ENCODE measurements at places on chromosomes 2 and 18.
A peak's percentile ranks its signal among the peaks of the same experiment; 100 is the strongest.

DNA sequence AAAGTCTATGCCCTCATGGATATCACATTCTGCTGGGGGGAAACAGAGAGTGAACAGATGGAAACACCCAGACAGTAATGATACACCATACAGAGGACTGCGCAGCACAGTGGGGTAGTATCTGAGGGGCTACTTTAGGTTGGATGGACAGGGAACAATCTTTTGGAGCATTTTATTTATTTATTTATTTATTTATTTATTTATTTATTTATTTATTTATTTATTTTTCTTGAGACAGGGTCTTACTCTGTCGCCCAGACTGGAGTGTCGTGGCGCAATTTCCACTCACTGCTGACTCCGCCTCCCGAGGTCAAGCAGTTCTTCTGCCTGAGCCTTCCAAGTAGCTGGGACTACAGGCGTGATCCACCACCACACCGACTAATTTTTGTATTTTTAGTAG, 89.2 kb downstream of the TGOLN2 start:
- DNase-seq, result no peak

- DNase-seq, result no peak
These were observed 278.5 kb upstream of the HNRNPA3 start for GRCh38 chr2:176934131-176934530.

GRCh38 chr2:6674381-6674780, 191.3 kb downstream of the CMPK2 start:
- no peak for DNase-seq

GRCh38 chr2:226063704-226064440, 664.4 kb downstream of the NYAP2 start:
- peak; percentile 61 for DNase-seq

- DNase-seq, result no peak
These were observed 9.8 kb downstream of the FBXO11 start for GRCh38 chr2:47896450-47896968.

DNA sequence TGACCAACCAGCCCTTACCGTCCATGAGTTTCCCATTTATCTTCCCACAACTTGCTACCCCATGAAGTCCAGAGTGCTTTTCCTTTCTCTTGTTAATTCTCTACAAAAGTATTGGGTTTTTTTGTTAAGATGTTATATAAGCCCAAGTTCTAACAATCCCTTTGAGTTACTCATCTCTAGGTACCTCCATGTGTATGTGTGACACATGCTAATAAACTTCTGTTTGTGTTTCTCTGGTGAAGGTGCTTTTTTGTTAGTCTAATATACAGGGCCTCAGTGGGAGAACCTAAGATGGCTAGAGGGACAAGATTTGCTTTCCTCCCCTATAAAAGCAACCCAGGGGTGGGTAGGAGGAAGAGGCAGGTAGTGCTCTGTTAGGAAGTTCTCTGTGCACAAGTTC, 31.8 kb upstream of the RMDN2 start:
- no peak for DNase-seq

- DNase-seq, result peak; percentile 37
These were observed 19.2 kb downstream of the NEURL3 start for GRCh38 chr2:96485751-96486651.

DNA sequence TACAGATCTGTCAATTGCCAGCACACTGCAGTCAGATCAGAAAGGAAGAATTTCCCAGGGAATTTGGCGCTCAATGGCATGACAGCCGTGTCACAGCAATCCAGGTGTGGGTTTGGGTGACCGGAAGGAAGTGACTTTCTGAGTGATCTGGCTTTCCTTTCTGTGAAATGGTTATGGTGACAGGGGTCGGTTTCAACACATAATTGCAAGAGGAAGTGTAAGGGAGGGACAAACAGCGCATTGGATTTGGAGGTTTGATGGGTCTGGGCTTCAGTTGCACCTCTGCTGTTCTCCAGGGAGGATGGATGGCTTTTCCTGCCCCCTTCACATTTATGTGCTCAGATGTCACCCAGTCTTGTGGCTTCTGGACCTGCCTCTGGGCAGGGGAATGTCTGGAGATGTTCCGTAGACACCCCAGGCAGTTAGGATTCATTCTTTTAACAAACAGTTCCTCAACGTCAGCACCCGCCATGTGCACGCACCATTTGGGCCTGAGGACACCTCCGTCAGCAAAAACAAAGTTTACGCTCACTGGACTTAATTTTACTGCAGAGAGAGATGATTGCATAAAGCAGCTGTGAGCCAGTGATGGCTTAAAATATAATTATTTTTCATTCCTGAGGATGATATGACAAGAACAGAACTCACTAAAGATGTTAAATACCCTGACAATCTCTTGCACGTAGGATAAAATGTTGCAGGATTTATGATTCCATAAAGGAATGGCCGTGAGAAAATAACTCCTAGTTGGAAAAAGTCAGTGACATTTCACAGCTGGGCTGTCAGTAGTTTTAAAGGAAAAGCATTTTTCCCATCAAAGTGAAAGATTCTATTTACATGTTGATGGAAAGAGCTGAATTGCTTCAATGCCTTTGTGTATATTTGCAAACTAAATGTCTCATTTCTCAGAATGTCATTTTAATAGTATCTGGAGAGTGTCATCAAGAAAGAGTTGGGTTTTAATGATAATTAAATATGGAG, 36.9 kb downstream of the MBP start:
- no peak for DNase-seq

DNA sequence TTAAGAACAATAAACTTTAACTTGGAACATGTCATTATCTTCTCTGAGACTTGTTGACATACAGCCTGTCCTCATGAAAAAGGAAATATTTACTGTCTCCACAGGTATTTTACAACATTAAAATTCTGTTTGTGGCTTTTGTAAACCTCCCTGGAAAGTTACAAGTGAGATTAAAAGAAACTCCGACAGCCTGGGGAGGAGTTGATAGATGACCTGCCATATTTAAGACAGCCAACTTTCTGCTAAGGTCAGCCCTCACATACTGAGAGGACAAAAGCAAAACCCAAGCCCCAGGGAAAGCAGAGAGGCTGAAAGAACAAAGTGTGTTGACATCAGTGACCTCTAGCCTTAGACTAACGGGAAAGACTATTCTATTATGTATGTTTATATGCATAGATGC, 350.2 kb downstream of the RIT2 start:
- no peak for DNase-seq

GRCh38 chr2:7593360-7593759, 676.1 kb downstream of the RNF144A start:
- DNase-seq, result peak; percentile 3

GRCh38 chr2:105432749-105433148, 33.9 kb upstream of the FHL2 start:
- DNase-seq, result no peak

DNA sequence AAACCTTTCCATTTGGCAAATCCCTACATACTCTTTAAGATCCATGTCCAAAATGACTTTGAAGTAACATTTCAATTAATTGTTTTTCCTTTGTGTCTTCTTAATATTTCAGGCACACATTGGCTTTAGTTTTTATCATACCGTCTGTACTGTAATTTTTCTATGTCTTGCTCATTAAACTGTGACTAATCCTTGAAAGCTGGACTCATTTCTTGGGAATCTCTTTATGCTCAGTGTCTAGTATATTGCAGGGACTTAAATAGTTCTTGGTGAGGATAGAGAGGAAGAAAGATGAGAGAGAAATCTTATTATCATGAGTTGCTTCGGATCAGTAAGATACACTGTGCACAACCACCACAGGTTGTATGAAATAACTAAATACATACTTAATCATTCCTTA, 448.3 kb upstream of the ST6GAL2 start:
- no peak for DNase-seq
